Smooth muscle cell of trachea (primary cell): ENCODE measurements at places on chromosomes 3 and 15. TPM values are rescaled to one million over a fixed set of nuclear protein-coding genes. Genes with fewer than 3 reads are reported as not detected.

The GPR149 gene
- not detected in 2 replicates for total RNA-seq

The MEGF11 gene
- not detected in 2 replicates for total RNA-seq

The GOLGA6D gene
- total RNA-seq = 0.17 TPM in 1 of 2 replicates, not detected in the other

The RBP2 gene
- total RNA-seq = not detected in 2 replicates

The CCDC39 gene
- total RNA-seq = 0.15 and 0.17 TPM in 2 replicates

The GOLGA8T gene
- not detected in 2 replicates for total RNA-seq

The STX19 gene
- not detected in 2 replicates for total RNA-seq

The MESP2 gene
- 0.58 and 1.3 TPM in 2 replicates for total RNA-seq

The GUCA1C gene
- total RNA-seq = not detected in 2 replicates
